ENCODE measurements at places on chromosomes 13 and 19. TPM values are rescaled to one million over a fixed set of nuclear protein-coding genes. Genes with fewer than 3 reads are reported as not detected.

DNA sequence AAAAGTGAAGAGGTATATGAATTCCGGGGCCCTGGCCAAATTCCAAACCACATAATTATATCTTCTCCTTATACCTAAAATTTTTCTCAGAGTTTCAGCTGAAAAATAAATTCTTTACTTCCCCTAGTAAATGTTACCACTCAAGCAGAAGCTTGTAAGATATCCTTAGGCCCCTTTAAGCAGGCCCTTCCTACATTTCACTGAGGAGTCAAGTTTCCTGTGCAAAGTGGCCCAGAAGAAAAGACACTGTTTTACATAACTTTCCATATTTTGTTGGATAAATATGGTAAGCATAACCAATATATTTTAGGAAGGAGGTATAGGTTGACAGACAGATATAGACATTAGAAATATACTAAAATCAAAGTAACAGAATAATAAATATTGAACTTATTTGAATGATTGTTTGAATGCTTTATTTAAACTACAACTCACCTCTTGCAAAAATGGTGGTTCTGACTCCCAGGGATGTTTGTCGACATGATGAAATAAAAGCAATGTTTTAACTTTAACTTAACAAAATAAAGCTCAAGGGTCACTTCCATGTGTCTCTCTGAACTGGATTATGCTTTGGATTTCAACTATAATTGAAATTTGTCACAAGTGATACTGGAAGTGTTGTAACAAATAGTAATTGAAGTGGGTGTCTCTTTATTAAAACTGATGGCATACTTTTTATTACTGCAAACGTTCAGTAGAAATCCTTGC, 141.2 kb downstream of the SPRY2 start:
- no peak for DNase-seq

DNA sequence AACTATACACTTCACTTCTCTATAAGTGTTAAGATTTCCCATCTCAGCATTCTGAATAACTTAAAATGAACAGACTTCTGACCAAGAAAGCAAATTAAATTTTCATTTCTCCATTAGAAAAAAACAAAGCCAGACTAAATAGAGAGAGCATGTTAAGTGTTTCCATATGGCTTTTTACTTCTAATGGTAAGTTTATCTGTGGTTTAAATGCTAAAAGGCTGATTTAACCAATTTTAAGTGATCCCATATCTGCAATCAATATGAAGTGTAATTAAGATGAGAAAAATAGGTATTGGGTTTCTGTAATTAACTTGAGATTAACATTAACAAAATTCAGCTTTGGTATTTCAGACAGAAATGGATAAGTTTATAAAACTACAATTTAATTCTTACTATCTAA, 107.8 kb downstream of the ELF1 start:
- no peak for DNase-seq

DNA sequence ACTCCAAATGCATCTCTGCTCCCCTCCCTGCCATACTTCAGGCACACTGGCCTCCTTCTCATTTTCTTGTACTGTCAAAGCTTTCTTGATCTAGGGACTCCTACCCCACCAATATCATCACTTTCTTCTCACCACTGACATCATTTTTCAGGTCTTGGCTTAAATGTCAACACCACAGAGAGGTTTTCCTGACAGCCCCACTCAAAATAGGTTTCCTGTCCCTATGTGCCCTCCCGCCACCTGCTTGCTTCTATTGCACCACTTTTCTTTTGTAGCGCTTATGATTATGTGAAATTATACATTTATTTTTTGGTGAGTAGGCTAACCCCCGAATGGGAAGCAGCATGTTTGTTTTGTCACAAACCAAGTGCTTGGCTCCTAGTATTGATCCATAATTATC, 164.6 kb downstream of the NDFIP2 start:
- DNase-seq = no peak

GRCh38 chr13:67017276-67017675, 212.9 kb downstream of the PCDH9 start:
- DNase-seq = no peak

GRCh38 chr13:45215392-45216077, 14.7 kb upstream of the KCTD4 start:
- DNase-seq = no peak

DNA sequence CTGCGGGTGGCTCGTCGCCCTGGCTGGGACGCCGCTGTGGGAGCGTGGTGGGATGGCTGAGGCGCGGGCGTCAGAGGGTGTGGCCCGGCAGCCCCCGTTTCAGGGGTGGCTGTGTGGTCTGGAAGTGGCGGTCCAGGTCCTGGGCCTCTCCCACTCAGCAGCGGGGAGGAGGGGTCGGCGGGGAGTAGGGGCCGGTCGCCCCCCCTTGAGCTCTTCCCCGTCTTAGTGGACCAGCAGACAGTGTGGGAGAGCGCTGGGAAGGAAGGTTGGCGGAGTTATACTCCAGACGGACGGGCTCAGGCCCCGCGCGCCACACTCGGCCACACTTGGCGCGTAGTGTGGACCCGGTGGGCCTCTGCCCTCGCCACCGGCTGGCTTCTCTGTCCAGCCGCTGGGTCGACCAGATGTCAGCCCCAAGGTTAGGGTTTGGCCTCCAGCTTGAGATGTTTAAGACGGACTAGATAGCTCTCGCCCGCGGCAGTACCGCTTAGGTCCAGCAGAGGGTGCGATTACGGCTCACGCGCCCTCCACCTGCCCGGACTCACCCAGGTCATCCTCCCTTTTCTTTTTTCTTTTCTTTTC, 21.7 kb upstream of the ZNF429 start:
- DNase-seq = peak; percentile 20

- peak; percentile 60 for DNase-seq
Observed at GRCh38 chr19:56125806-56126590, 4.9 kb upstream of the ZNF787 start.

DNA sequence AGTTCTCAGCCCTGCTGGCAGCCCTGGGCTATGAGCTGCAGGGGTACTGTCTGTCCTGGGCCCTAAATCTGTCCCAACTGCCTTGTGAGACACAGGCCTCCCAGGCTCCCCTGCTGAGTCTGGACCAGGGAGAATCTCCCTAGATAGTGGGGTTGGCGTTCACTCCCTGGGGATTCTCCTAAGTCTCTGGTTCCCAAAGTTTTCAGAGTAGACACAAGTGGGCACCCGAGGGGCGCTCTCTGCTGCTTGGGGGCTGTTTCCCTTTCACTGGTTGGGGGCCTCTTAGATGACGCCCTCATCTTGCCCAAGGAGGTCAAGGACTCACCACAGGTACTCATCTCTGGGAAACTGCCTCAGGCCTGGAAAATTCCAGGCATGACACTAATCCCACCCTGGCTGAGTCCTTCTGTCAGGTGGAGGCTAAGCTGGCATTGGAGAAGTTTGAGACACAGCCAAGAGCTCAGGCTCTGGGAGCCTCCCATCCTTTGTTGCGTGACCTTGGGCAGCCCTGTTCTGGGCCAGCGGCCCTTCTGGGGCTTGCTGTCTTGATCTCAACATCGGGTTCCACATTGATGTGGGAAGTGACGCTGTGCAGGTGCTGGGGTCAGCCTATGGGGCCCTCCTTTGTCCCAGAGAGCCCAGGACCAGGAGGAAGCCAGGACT, 3.9 kb downstream of the RPL18A start:
- DNase-seq = no peak

DNA sequence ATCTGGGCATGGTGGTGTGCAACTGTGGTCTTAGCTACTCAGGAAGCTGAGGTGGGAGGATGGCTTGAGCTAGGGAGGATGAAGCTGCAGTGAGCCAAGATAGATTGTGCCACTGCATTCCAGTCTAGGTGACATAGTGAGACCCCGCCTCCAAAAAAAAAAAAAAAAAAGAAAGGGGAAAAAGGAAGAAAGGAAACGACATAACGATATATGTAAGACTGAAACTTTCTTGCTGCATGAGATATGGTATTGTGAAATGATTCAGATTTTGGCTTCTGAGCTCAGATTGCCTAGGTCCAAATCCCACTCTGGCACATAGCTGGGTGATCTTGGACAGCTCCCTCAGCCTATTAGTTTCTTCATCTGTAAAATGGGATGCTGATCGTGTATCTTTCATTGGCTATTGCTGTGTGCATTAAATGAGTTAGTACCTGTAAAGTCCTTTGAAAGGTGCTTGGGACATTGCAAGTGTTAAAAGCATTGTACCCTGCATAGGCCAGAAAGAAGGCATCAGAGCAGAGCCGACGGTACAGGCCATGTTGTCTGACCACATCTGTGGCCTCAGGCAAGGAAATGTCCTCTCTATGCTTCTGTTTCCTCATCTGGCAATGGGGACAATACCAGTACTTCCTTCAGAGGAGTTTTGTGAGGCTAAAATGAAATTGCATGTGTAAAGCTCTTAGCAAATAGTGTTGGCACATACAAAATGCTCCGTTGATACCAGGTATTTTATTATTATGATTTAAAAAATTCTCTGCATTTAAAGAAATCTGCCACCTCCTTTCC, 32.6 kb upstream of the SLC46A3 start:
- DNase-seq = no peak

- DNase-seq = no peak
Observed at GRCh38 chr19:17627921-17628320, 60.2 kb downstream of the UNC13A start.

DNA sequence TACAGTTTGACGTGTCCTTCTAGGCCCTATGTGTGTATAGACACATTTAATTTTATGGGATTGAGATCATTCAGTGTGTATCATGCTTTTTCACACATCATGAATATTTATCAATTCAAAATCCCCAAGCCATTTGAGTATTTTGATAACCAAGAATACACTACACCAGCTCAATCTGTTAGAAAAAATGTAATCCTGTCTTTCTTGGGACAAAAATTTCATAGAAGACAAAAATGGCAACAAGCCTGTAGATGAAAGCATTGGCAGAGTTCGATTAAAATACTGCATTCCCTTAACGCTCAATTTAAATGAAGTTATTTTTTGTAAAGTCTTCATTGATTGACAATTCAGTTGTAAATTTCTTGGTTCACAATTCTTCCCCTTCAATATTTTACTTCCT, 41.9 kb downstream of the WDR87 start:
- no peak for DNase-seq

DNA sequence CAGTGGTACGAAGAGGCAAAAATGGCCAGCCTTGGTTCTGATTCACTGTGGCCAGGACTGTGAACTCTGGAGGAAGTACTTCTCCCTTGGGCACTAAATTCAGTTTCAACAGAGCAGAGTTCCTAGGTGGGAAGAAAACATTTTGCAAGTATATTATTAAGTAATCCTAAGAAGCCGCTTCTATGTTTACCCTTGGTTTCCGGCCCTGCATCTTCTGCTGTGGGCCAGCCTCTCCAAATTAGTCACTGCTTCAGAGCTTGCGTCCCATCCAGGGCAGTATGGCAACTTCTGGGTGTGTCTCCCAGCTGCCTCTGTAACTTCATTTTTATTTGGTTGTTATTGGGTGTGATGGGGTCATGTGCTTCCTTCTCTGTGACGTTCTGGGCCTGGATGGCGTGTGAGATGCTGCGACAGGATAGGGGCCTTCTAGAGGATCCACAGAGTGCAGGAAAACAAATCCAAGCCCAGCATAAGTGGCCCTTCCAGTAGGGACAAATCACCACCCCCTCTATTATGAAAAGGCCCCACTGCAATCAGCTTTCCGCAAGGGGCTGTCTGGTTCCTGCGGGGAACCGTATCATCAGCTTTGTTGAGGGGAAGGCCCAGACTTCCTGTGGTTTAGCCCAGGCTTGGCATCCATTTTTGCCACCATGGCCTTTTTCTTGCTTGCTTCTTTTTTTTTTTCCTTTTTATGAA, 55.1 kb upstream of the C1QTNF9 start:
- DNase-seq = no peak

- DNase-seq = no peak
Observed at GRCh38 chr13:48551329-48551728, 18.4 kb upstream of the RCBTB2 start.

- no peak for DNase-seq
Observed at GRCh38 chr19:19338082-19338481, 17.5 kb downstream of the MAU2 start.

DNA sequence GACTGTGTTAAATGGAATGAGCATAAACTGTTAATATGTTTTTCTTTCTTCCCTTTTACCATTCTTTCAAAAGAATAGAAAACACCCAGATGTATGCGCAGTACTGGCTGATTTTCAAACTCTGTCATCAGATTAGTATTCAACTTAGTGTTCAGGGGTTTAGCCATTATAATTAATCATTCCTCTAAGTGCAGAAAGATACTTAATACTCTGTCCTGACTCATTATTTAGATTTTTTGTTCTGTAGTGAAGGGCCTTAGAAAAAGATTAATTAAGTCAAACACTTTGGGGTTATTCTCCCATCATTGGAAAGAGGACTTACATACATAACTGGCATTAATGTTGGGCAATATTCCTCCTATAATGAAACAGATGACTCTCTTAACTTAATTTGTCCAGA, 1316.7 kb upstream of the SLC10A2 start:
- no peak for DNase-seq

GRCh38 chr19:40251244-40251643, 24.8 kb upstream of the CCNP start:
- DNase-seq = no peak

- DNase-seq = no peak
Observed at GRCh38 chr13:46571189-46571908, 18.4 kb downstream of the LRCH1 start.

- no peak for DNase-seq
Observed at GRCh38 chr13:59119475-59119874, 1044.3 kb downstream of the DIAPH3 start.

GRCh38 chr13:46801858-46802257, 4.9 kb upstream of the ESD start:
- no peak for DNase-seq

DNA sequence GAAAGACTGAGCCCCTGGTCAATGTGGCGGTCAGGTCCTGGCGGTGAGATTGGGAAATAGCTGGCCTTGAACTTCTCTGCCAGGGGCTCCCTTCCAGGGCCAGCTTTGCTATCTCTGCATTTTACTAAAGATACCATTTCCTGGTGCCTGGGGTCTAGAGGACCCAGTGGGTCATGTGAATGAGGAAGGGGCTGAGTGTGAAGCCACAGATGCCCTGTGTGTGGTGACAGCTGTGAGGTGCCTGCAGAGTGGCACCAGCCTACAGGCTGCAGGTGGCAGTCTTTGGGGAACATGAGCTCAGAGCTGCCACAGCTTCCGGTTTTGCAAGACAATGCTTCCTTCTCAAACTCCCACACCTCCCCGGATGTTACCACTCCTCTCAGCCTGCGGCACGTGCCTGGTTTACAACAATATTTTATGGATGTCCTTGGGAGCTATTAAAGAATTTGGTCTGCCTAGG, 5.2 kb upstream of the MLNR start:
- peak; percentile 71 for DNase-seq

DNA sequence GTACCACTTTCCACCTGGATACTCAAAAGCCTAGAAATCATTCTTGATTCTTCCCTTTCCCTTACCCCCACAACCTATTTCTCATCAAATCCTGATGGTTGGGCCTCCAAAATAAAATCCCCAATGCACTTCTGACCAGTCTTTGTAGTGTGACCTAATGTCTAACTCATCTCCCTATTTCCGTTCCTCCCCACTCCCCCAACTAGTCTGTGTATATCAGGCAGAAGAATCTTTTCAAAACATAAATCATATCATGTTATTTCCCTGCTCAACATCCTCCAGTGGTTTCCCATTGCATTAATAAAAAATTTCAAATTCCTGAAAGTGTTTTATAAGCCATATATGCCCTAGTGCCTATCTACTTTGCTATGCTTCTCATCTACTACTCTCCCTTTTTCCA, 17.7 kb downstream of the CCDC122 start:
- no peak for DNase-seq

- no peak for DNase-seq
Observed at GRCh38 chr13:27174766-27175455, 3.3 kb upstream of the USP12 start.

The PRR12 gene
- total RNA-seq = 4.6 TPM

The PLPPR3 gene
- total RNA-seq = 0.55 TPM

The MEGF8 gene
- 12.3 TPM for total RNA-seq

The FCAR gene
- total RNA-seq = not detected

The FGF22 gene
- not detected for total RNA-seq

The ALDH16A1 gene
- 198 TPM for total RNA-seq

The ZNF98 gene
- total RNA-seq = not detected

The DENND1C gene
- total RNA-seq = 0.58 TPM

All from stomach (tissue), 19 donors.